ENCODE measurements at places on chromosomes 11 and 22. TPM values are rescaled to one million over a fixed set of nuclear protein-coding genes. Genes with fewer than 3 reads are reported as not detected.

FREY1 gene
- 0.82 TPM for total RNA-seq

MUC5B gene
- total RNA-seq: 62.8 TPM

KRTAP5-2 gene
- total RNA-seq: not detected

MAP6 gene
- 3.2 TPM for total RNA-seq

- peak overlapping the region; percentile 81 for H3K27ac ChIP-seq
- H3K4me3 ChIP-seq: no peak overlapping the region
- no peaks in the 10 kb centered on the region for H3K27me3 ChIP-seq
Observed at GRCh38 chr11:121417055-121417551, 35.0 kb upstream of the SORL1 start.

- no peak overlapping the region for H3K4me3 ChIP-seq
- H3K36me3 ChIP-seq: no peaks in the 10 kb centered on the region
- no peaks in the 10 kb centered on the region for H3K4me1 ChIP-seq
- no peaks in the 10 kb centered on the region for H3K27me3 ChIP-seq
Observed at GRCh38 chr11:117511483-117511930, 183.9 kb downstream of the CEP164 start.

DNA sequence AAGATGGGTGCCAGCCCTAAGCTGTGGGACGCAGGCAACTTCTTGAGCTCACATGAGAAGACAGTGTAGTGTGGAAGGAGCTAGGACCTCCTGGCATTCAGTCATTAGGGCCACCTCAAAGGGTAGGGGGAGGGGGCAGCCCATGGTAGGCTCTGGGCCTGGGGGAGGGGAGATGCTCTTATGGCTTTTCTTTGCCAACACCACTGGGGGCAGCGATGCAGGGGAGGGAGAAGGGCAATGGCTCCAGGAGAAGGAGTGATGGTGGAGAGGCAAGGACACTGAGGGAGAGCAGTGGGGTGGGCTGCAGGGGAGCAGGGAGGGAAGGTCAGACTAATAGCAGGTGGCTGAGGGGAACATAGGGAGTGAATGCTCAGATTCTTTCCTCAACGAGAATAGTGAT, 63.3 kb upstream of the SUSD2 start:
- no peaks in the 10 kb centered on the region for H3K27me3 ChIP-seq
- no peaks in the 10 kb centered on the region for H3K36me3 ChIP-seq
- H3K4me3 ChIP-seq: no peak overlapping the region
- DNase-seq: no peak
- H3K27ac ChIP-seq: no peak overlapping the region
- H3K4me1 ChIP-seq: no peaks in the 10 kb centered on the region

Data from transverse colon (tissue), 4 donors.